Naive B cell (primary cell): ENCODE measurements at places on chromosomes 11 and 22. TPM values are rescaled to one million over a fixed set of nuclear protein-coding genes. Genes with fewer than 3 reads are reported as not detected.

The HIRA gene
- polyA plus RNA-seq: 4.9 TPM

The MTFP1 gene
- polyA plus RNA-seq: 14.8 TPM

The MRGPRX3 gene
- not detected for polyA plus RNA-seq

The FOLR1 gene
- not detected for polyA plus RNA-seq

The VPREB1 gene
- 3.8 TPM for polyA plus RNA-seq

The SCUBE2 gene
- not detected for polyA plus RNA-seq

The CCDC188 gene
- not detected for polyA plus RNA-seq

DNA sequence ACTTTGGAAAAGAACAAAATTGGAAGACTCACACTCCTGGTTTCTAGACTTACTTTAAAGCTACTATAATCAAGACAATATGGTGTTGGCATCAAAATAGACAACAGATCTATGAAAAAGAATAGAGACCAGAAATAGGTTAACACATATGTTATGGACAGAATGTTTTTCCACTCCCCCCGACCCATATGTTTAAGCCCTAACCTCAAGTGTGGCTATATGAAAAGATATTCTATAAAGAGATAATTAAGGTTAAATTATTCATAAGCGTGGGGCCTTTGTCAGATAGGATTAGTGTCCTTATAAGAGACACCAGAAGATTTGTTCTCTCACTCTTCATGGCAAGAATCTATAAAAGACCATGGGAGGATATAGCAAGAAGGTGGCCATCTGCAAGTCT is 440.0 kb downstream of the AASDHPPT start:
- DNase-seq: no peak

DNA sequence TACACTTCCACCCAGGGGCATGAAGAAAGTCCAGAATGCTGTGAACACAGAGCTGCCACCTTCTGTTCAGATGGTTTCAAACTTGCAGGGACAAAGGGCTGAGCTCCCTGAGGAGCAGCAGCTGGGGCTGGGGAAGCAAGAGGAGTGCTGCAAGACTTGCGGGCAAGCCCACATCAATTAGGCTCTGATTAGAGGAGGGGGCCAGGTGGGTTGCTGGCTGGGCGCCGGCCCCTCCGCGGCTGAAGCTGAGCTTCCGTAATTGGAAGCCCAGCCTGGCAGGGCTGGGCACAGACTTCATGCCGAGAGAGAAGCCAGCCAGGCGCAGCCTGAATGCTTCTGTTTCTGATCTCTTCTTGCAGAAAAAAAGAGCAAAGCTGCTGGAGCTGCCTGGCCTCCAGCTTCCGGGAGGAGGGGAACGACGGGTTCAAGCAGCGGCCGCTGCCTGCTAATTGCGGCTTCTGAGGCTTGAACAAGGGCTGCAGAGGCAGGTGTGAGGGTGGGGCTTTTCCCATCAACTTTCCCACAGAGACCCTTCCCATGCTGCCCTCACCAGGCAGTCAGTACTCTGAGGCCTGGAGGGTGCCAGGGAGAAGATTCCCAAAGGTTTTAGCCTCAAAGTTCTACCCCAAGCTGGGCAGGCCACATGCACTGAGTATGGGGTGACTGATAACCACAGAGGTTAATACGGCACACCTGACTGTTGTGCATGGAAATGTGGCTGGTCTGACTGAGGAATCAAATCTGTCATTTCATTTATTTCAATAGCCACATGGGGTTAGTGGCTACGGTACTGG is 91.1 kb upstream of the LMO1 start:
- no peak for DNase-seq

GRCh38 chr11:91394073-91394726 is 830.4 kb upstream of the FAT3 start:
- no peak for DNase-seq

DNA sequence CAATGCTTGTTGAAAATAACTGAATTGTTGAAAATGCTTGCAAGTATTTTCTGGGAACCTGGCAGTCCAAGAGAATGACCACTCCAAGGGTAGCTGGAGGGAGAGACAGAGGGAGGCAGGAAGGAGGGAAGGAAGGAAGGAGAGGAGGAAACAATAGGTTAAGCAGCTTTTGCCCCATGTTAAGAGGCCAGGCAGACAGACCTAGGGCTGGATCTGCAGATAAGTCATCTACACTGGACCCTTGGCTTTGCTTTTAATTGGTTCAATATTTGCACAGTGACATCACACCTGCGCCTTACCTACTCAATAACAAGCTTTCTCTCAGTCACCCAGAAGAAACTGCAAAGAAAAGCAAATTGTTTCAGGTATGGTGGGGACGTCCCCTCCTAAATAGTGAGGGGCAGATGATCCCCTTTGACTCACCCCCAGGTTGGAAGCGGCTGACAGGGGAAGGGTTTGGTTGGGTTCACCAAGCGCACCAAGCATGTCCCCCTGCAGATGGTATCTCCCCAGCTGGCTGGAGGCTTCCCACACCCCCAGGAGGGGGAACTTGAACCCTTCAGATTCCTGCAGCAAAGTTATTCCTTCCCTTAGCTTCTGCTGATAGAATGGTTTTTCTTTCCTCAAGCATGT is 24.3 kb downstream of the MYH9 start:
- no peak for DNase-seq

DNA sequence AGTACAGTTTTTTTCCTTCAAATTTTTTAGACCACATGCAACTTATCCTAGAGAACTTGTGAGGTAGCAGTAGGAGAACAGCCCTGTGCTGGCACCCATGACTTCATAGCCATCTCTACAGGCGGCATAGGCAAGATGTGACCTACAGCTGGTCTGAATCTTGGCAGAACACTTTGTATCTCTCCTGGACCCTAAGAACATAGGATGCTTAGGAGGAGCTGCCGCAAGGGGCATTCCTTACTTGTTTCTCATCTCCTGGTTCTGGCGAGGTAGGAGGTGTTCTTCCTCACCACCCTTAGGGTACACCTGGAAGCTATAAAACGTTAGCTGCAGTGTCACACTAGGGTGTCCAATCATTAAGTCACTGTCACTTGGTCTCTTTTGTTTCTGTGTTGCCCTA is 16.4 kb downstream of the CWC15 start:
- no peak for DNase-seq

DNA sequence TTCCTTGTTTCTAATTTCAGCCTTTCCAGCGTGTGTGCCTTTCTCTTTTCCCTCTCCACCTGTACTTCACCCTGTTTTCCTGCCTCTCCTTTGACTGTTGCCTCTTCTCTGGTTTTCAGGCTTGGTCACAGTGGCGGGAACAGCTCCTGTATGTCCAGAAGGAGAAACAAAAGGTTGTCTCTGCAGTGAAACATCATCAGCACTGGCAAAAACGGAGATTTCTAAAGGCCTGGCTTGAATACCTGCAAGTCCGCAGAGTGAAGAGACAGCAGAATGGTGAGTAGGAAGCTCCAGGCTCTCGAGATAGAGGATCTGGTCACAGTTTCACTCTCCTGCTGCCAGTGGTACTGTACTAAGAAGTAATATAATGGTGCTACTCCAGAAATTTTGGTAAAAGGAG is 76.6 kb downstream of the SFI1 start:
- DNase-seq: no peak

GRCh38 chr11:76141901-76142588 is 64.3 kb downstream of the WNT11 start:
- no peak for DNase-seq

- DNase-seq: no peak
These were observed 63.7 kb downstream of the COPB1 start for GRCh38 chr11:14435717-14436512.

- DNase-seq: no peak
These were observed 7.3 kb downstream of the IFT27 start for GRCh38 chr22:36768616-36769015.

- DNase-seq: no peak
These were observed 10.4 kb downstream of the NHERF4 start for GRCh38 chr11:119195680-119196079.

DNA sequence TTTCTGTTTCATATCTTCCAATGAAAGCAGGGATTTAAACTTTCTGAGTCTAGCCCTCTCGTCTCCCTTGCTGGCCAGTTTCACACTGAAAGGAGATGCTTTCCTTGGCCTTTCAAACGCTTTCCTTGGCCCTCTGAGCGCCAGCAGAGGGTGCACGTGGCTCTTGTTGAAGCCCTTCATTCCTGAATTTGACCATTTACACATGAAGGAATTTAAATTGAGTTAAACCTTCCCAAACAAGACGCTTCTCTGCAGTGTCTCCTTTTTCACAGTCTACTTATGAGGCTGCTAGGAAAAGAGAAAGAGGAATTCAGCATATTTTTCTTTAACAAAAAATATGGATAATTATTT is 21.6 kb downstream of the NNMT start:
- no peak for DNase-seq

DNA sequence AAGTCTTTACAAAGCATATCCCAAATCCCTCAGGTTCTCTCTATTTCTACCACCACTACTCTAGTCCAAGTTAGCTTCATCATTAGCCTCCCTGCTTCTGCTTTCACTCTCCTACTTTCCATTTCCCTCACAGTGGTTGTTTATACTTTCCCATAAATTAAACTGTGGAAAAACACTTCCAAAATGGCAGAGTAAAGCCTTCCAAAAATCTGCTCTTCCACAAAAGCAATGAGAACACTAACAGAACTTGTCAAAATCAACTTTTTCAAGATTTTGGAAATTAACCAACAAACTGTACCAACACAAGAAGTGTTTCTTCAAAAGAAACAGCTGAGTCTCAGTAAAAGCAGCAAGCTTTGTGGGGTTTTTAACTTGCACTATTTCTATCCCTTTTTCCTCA is 71.8 kb downstream of the TTC28 start:
- DNase-seq: no peak

DNA sequence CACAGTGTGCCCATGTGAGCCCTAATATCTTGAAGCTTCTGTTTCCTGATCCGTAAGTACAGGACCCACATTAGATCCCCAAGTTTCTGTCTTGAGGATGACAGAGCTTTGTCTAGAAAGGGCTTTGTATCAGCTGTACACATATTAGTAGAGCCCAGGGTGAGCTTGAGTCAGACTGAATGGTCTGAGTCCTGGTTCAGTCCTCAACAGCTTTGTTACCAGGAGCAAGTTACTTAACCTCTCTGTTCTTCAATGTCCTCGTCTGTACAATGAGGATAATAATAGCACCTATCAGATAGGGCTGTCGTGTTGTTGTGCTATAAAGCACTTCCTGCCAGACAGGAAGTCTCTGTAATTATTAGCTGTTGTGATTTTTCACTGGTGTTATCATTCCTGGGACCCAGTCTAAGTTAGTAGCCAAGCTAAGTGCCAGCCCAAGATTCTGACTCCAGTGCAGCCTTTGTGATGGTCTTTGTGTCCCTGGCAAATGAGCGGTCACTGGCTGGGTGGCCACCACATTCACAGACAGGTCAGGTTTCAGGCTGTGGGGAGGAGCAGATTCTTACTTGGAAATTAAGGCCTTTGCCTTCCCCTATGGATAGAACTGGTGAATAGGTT is 6.8 kb downstream of the TOM1 start:
- no peak for DNase-seq

DNA sequence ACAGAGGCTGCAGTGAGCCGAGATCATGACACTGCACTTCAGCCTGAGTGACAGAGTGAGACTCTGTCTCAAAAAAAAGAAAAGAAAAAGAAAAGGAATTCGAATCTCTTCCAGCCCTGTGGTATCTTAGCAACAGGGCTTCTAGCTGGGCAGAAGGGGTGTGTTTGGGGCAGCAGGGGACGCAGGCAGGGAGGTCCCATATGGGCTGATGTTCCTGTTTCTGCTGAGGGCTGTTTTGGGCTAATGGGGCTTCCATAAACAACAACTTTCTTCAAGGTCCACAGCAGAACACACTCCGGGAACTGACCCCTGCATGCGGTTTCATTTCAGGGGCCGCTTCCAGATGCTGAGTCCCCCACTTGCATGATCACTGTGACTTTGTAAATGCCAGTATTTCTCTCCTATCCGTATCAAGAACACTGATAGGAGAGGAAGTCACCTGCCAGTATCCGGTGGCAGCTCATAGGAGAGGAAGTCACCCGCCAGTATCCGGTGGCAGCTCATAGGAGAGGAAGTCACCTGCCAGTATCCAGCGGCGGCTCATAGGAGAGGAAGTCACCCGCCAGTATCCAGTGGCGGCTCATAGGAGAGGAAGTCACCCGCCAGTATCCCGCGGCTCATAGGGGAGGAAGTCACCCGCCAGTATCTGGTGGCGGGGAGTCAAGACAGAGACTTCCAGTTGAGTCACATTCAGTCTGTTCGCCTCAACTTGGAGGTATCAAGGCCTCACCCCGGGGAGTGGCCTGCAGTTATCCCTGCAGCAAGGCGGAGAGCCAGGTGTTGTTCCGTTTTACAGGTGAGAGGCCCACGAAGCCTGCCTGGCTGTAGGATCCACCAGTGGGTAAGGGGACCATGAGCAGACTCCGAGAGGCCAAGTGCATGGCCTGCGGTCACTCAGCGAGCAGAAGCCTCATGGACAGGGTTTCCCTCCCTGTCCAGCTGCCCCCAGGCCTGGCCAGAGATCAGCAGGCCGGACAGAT is 8.3 kb upstream of the FGF19 start:
- DNase-seq: no peak

GRCh38 chr22:32501836-32502752 is 27.5 kb downstream of the FBXO7 start:
- no peak for DNase-seq

DNA sequence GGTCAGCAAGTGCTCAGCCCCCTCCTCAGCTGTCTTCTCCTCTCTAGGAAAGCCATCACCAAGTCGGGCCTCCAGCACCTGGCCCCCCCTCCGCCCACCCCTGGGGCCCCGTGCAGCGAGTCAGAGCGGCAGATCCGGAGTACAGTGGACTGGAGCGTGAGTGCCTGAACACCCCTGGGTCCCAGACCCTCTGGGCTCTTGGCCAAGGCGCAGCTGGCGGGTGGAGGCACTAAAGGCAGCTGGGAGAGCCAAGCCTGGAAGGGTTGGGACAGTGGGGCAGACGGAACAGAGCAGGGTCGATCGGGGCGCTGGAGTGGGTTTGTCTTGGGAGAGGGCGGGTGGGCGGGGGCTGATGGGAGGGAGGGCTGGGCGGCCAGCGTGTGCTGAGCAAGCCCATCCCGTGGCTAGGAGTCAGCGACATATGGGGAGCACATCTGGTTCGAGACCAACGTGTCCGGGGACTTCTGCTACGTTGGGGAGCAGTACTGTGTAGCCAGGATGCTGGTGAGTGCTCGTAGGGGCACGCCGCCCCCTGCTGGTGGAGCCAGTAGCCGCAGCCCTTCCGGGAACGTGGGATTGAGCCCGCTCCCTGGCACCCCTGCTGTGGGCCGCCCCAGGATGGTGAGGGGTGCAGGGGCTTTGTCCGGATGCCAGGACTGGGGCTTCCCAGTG is 14.1 kb upstream of the MDK start:
- peak; percentile 57 for DNase-seq

DNA sequence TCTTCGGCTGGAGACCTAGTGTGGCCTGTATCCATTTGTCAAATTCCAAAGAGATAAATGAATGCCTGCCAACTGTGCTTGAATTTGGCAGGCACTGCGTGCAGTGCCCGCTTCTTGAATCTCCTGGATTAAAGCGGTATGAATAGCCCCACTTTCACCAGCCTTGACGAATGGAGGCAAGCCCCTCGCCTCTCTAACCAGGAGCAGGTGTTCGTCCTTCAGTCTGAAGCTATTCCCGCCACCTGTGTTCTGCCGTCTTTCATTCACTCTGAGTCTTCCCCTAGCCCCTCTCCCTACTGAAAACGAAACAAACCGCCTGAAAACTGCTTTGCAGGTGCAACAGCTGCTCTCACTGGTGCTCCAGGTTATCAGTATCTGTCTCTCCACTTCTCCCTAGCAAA is 11.2 kb downstream of the NLRP14 start:
- no peak for DNase-seq
